ENCODE measurements at places on chromosomes 13 and 19. TPM values are rescaled to one million over a fixed set of nuclear protein-coding genes. Genes with fewer than 3 reads are reported as not detected.

The ZNF429 gene
- total RNA-seq, result 20.4 TPM

The TTC9B gene
- total RNA-seq, result not detected

The NKG7 gene
- total RNA-seq, result not detected

The TYROBP gene
- not detected for total RNA-seq

The CFAP97D2 gene
- not detected for total RNA-seq

The CNFN gene
- 1.5 TPM for total RNA-seq

The SPRYD7 gene
- 4.4 TPM for total RNA-seq

The CYP2A7 gene
- total RNA-seq, result not detected

The ZNF776 gene
- 29.1 TPM for total RNA-seq

The PLEKHF1 gene
- total RNA-seq, result 0.47 TPM

The FSD1 gene
- total RNA-seq, result 16.4 TPM

The SKA3 gene
- total RNA-seq, result 13.7 TPM

The IRGQ gene
- total RNA-seq, result 42.2 TPM

The KLK15 gene
- not detected for total RNA-seq

The ZNF865 gene
- 21.4 TPM for total RNA-seq

The HPN gene
- 20.3 TPM for total RNA-seq

The LGI4 gene
- total RNA-seq, result 2.0 TPM

The GNA15 gene
- total RNA-seq, result 0.13 TPM

The CGB3 gene
- total RNA-seq, result not detected

The PNKP gene
- 97.8 TPM for total RNA-seq

The SLC6A16 gene
- 5.6 TPM for total RNA-seq

The AZU1 gene
- 6.4 TPM for total RNA-seq

The UNC13A gene
- total RNA-seq, result 1.1 TPM

The TNPO2 gene
- total RNA-seq, result 105 TPM

The DAPK3 gene
- 131 TPM for total RNA-seq

The LILRB5 gene
- not detected for total RNA-seq

The GTPBP3 gene
- 42.5 TPM for total RNA-seq

The KL gene
- total RNA-seq, result 0.34 TPM

The SYCN gene
- not detected for total RNA-seq

The KIR2DL1 gene
- total RNA-seq, result not detected

The CD33 gene
- total RNA-seq, result not detected

The FPR2 gene
- not detected for total RNA-seq

The PODNL1 gene
- 1.0 TPM for total RNA-seq

The SHANK1 gene
- total RNA-seq, result 11.9 TPM

The UFM1 gene
- total RNA-seq, result 59.0 TPM

The IGFL2 gene
- 3.7 TPM for total RNA-seq

The PROSER3 gene
- total RNA-seq, result 45.1 TPM

The SERTM1 gene
- 3.1 TPM for total RNA-seq

The SHD gene
- 4.8 TPM for total RNA-seq

The C2CD4C gene
- 7.8 TPM for total RNA-seq

The PIP5K1C gene
- total RNA-seq, result 43.9 TPM

The KCTD12 gene
- 142 TPM for total RNA-seq

The SHISA7 gene
- total RNA-seq, result 0.04 TPM

The PCDH20 gene
- total RNA-seq, result 3.4 TPM

The CEACAM3 gene
- total RNA-seq, result not detected

The ZNF222 gene
- 7.6 TPM for total RNA-seq

The MPHOSPH8 gene
- 33.1 TPM for total RNA-seq

The JAK3 gene
- 10.7 TPM for total RNA-seq

The C19orf47 gene
- 17.8 TPM for total RNA-seq

The EDNRB gene
- 3.0 TPM for total RNA-seq

The CAMSAP3 gene
- 26.1 TPM for total RNA-seq

The KLK4 gene
- not detected for total RNA-seq

Data from mesothelial cell of epicardium (in vitro differentiated cells).